ENCODE measurements at places on chromosomes 13 and 19.

DNA sequence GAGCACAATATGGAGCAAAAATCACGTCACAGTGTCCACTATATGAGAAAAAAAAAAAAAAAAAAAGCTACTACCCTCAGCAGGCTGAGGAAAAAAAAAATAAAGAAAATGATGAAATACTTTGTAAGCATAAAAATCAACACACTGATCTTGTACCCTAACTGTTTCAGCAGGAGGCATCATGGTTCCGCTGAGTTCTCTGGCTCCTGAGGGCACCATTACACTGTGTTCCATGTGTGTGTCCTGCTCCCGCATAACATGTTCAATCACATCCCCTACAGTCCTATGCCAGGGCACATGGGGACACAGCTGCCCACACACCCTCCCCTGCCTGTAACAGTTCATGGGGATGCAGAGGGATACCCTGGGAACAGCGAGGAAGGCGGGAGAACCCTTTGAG is 33.5 kb downstream of the DOCK9 start:
- no peak for DNase-seq

DNA sequence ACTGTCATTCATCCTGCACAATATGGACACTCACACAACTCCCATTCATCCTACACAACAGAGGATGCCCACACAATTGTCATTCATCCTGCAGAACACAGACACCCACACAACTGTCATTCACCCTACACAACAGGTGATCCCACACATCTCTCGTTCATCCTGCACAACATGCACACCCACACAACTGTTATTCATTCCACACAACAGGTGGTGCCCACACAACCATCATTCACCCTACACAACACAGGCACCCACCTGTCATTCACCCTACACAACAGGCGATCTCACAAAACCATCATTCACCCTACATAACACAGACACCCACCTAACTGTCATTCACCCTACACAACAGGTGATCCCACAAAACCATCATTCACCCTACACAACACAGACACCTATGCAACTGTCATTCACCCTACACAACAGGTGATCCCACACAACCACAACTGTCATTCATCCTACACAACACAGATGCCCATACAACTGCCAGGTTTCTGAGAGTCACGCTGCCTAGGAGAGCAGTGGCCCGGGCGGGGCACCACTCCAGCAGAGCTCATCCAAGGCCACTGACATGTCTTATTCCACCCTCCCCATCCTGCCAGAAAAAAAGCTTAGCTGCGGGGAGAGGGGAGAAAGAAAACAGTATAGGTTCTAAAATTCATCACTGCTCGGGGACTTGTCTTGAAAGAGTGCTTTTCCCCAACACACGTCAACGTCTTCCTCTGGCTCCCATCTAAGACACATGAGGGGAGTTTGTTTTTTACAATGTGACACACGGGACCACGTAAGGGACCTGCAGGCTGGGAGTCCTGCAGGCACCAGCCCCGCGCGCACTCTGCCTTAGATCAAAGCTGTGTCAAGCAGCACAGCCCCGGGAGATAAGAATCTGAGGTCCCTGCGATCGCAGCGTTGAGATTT is 44.0 kb downstream of the KLF2 start:
- DNase-seq, result no peak

DNA sequence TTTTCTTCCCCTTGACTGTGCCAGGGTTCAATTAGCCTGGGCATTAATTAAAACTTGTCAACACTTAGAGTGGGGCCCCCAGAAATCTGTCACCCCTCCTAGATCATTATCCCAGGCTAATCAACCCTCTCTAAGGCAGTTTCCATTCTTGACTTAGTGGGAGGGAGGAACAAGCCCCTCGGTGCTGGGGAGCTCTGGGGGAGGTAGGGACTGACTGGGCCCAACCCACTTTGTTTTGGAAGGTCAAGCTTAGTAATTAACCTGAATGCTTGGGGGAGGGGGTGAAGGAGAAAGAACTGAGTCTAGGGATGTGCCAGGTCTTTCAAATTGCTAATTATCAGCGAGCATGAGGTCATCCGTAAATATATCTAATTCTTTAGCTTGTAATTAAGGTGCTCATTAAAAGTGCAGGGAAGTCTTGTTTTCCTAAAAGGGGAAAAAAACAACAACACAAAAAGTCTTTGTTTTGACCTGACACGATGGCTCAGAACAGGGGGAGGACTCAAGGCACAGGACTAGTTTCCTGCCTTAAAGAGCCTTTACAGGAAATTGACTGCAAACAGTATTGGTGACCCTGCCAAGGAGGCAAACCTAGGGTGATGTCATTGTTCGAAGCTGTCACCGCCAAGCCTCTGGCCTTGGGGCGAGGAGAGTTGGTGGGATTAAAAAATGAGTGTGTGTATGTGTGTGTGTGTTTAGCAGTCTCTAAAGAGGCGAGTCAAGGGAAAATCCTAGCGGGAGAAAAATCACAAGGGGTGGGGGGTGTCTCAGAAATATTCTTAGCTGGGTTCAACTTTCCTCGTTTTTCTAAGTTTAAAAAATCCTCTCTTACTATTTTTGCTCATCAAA is 19.4 kb downstream of the ACTN4 start:
- DNase-seq, result no peak

DNA sequence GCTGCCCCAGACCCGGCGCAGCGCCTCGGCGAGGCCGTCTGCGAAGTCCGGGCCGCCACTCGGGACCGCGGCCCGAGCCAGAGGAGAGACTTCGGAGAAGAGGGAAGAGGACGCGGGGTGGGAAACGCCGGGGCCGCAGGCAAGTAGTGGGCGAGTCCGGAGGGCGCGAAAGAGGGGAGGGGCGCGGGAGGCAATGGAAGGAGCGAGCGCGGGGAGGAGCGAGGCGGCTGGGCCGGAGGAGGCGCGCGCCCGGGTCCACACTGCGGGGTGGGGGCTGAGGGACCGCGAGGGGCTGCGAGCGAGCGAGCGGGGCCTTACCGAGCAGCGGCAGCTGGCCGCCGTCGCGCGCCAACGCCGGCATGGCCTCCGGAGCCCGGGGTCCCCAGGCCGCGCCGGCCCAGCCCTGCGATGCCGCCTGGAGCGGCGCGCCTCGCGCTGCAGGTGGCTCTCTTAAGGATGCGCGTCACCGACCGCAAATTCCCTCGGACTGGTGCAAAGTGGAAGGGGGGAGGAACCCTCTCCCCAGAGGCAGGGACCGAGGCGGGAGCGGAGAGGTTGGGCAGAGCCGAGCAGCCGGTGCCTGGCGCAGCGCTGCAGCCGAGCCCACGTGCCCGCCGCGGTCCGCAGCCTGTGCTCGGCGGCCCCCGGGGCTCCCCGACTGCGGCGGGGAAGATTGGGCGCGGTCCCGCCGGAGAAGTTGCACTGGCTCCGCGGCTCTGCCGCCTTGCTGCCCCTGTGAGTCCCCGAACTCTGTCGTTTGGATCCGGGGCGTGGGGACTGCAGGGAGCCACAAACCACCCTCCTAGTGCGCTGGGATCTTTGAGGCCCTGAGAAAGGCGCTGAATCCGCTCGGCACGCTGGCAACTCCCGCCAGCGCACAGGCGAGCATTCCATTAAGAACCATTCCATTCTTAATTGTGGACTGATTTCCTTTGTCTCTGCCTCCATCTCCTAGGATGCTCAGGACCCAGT is at the start of gene FLT3:
Gene FLT3, minus strand, starts transcription at position 427 of the 972 bp plus-strand sequence. Its CDS starts 66 bp downstream, at position 361.
- DNase-seq, result peak; percentile 77

- peak; percentile 77 for DNase-seq
Observed at GRCh38 chr19:934865-935479, 9.1 kb downstream of the ARID3A start.

GRCh38 chr19:46365561-46365960 is 18.7 kb downstream of the PPP5C start:
- no peak for DNase-seq

DNA sequence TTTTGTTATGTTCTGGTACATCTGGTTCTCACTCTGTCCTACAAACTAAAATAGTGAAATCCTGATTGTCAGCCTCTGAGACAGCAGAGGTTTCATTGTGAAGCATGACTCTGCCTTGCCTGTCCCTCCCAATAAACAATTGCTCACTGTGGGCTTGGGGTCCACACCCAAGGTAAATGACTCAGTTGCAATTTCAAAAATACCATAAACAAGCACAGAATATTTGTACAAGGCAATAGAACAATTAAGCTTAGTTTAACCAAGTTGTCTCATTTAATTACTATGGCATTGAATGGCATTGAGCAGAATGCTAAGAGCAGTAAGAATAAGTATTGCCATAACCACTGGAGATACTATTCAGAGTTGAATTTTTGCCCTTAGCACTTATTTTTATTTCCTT is 353.6 kb downstream of the SPRY2 start:
- no peak for DNase-seq

- DNase-seq, result no peak
Observed at GRCh38 chr13:49219647-49220035, 497 bp upstream of the MLNR start.

DNA sequence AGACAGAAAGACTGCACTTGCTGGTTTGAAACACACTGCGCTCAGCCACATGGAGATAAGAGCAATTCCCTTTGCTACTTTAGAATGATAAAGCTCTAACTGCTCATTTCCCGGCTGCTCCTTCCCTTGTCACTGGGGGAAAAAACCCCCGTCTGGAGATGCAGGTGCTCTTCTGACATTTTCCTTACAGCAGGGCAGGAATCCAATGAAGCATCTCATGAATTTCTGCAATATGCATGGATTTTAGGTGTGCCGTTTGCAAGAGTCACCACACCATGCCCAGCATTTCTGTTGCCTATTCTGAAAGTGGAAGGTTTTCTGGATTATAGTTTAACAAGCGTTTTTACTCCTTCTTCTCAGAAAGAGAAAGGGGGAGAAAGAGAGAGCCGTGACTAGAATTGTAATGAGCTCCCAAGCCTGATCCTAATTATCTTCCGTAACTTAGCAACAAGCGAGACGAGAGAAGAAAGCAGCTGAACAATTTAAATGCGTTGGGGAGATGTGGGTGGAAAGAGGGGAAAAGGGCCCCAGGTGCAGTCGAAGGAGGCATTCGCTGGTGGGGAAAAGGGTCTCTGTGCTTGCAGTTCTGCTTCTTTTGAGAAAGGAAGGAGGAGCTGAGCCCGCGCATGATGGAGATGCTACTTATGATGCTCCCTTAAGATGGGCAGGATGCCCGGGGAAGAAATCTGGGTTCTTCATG is 76.6 kb upstream of the SPATA13 start:
- DNase-seq, result peak; percentile 50

- DNase-seq, result no peak
Observed at GRCh38 chr13:30338331-30338851, 31.0 kb upstream of the KATNAL1 start.
